Trophoblast cell (in vitro differentiated cells and primary cell): ENCODE measurements at places on chromosomes 2 and 18.

GRCh38 chr2:12589802-12590320, 126.9 kb upstream of the TRIB2 start:
- DNase-seq, result no peak

DNA sequence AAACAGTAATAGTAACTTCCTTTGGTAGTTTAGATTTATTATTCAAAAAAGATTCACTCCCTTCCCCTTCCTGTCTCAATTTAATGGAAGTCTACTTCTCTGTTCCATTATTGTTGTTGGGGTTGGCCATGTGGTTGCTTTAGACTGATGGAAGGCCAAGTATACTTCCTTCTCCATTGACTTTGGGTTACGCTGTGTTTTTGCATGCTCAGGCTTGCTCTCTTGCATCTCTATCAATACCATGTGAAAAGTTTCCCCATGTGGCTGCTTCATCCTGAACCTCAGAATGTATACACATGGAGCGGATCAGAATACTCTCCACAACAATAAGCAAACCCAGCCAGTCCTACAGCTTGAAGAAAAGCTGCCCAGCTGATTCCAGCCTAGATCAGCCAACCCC, 20.3 kb downstream of the CFAP210 start:
- DNase-seq, result no peak

DNA sequence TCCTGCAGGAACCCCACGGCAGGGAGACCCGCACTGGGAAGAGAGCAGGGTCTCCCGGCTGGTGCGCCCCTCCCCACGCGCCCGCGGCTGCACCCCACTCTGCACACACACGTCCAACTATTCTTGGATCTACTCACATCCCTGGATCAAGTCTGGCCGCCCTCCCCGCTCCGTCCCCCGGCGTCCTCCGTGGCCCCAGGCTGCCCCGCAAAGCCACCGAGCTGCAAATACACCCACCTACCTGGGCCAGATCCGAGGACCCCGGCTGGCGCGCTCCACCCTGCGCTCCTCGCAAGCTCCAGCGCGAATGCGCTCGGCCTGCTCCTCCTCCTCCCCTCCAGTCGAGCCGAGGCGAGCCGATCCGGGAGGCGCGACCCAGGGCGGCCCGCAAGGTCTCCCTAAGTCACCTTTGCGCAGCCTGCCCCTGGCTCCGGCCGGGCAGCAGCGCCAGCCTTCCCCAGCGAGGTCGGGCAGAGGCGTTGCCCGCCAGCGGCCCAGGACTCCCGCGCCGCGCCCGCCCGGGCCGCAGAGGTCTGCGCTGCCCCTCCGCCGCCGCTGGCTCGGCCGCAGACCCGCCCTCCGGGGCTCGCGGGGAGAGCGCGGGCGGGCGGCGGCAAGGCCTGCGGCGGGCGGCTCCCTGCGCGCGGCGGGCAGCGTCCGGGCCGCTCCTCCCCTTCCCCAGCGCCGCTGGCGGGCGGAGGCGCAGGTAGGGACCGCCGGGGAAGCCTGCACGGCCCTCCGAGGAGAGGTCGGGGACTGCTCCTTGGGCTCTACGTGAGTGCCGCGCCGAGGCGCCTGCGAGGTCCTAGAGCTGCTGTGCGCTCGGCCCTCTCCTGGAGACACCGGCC, 126.0 kb downstream of the OSBPL1A start:
- DNase-seq, result peak; percentile 80

DNA sequence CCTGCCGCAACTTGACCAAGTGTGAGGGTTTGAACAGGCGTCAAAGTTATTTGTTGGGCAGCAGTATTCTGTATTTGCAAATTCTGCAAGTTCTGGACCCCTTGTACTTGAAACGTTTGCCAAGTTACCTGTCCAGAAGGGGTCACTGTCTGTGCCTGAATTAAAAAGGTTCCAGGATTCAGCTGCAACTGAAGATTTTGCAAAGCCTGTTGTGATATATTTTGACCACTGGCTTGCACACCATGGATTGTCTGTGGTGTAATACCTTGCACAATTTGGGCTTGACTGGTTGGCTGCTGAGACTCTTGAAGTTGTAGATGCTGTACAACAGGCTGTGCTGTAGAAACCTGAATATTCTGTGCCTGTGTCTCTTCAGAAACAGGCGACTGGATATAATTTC, 10.2 kb downstream of the SP3 start:
- DNase-seq, result no peak
